Foreskin fibroblast (primary cell): ENCODE measurements at places on chromosomes 5 and 9.

- no peak for DNase-seq
Observed at GRCh38 chr5:150593996-150594395, 46.5 kb upstream of the SYNPO start.

GRCh38 chr9:80707120-80707519 is 982.2 kb downstream of the TLE1 start:
- DNase-seq, result peak; percentile 22

- DNase-seq, result peak; percentile 36
Observed at GRCh38 chr9:114938687-114939575, 8.5 kb upstream of the TNFSF8 start.

- DNase-seq, result no peak
Observed at GRCh38 chr5:73158313-73158712, 14.7 kb upstream of the TMEM174 start.

GRCh38 chr5:13572163-13572562 is 372.3 kb downstream of the DNAH5 start:
- DNase-seq, result no peak

DNA sequence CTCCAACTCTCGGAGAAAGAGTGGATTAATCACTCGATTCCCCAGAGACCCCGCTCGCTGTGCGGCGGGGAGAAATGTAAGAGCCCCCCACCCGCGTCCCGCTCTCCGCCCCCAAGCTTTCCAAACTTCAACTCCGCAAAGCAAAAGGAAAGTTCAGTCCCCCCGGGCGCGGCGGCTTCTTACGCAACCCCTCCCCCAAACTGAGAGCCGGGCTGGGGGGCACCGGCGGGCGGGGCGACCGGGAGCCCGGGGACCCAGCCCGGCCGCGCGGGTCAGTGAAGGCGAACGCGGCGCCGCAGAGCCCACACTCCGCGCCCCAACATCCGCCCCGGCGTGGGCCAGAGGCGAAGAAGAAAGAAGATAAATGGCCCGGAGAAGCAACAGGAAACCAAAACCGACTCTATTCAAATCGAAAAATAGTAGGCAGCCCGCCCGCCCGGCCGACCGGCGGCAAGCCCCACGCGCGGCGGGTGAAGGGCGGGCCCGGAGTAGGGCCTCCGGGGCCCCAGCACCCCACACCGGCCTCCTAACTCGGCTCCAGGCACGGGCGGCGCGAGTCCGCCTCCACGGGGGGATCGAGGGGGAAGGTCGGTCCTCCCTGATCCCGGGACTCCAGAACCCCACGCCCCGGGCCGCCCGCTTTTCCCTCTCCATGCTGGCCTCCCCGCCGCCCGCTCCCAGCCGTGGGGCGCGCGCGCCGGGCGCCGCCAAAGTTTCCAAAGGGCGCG is 720 bp downstream of the NOTCH1 start:
- DNase-seq, result no peak

- peak; percentile 26 for DNase-seq
Observed at GRCh38 chr9:4796988-4797853, 4.5 kb downstream of the RCL1 start.

DNA sequence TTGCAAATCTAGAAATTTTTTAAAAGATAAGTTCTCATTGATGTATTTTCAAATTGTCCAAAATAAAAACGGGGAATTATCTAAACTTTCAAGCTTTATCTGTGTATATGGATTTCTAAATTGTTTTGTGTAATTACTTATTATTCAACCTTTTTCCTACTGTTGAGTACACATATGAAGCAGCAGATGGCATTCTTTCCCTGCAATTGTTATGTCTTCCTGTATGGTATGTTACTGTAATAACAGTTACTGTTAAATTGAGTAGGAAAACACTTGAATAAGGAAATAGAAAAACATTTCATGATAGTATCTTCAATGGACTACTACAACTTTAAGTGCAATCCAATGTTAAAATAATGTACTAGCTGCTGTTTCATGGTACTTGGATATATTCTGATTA is 124.8 kb downstream of the RANBP17 start:
- peak; percentile 3 for DNase-seq

- DNase-seq, result no peak
Observed at GRCh38 chr9:136829412-136829811, 12.9 kb upstream of the AJM1 start.

DNA sequence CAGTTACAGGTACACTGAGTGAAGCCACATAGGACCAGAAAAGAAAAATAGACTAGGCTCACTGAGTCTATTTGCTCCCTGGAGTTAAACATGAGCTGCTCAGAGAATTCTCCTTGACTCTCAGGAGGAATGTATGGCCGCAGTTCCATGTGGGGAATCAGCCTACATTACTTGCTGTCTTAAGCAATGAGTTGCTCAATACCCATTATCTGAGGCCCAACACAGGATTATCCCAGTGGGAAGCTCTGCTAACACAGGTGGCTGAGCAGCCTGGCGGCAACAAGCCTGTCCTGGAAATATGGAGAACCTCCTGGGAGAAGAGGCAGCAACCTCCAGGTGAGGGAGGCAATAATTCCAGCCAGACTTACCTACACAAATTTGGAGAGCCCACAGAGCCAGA is 177.5 kb upstream of the NREP start:
- DNase-seq, result no peak
